CD4-positive, alpha-beta T cell (primary cell): ENCODE measurements at places on chromosomes 7 and 10. TPM values are rescaled to one million over a fixed set of nuclear protein-coding genes. Genes with fewer than 3 reads are reported as not detected.

DNA sequence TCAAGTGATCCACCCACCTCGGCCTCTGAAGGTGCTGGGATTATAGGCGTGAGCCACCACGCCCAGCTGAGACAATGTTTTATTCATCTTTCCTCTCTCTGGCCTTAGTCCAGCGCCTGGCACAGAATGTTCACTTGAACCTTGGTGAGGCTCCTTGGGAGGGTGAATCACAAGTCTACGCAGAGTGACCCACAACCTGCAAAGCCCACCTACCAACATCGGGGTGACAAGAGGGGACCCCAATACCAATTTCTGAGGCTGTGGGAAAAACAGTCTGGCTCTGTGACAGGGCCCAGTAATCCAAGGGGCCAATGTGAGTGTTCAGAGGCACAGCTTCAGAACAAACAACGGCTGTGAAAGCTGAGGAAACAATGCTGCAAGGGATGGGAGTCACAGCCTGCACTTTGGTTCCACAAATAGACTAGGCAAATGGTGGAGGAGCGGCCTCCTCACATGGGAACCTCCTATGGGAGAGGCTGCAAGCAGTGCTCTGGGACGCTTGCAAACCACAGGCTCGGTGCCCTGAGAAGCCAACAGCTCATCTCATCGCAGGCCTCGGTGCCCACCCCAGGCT lies 5.6 kb upstream of the MALSU1 start:
- no peak overlapping the region for H3K27ac ChIP-seq
- H3K27me3 ChIP-seq, result no peaks in the 10 kb centered on the region
- DNase-seq, result no peak
- no peaks in the 10 kb centered on the region for H3K36me3 ChIP-seq

The NEUROD6 gene
- not detected for total RNA-seq

The CACNB2 gene
- total RNA-seq, result not detected

GRCh38 chr10:29713450-29713849 lies 78.7 kb upstream of the SVIL start:
- no peaks in the 10 kb centered on the region for H3K27me3 ChIP-seq
- no peaks in the 10 kb centered on the region for H3K36me3 ChIP-seq
- H3K27ac ChIP-seq, result no peak overlapping the region
- H3K4me3 ChIP-seq, result no peak overlapping the region
- peaks cover 4% of the 10 kb centered on the region for H3K4me1 ChIP-seq

GRCh38 chr10:126930131-126930882 lies 25.1 kb downstream of the DOCK1 start:
- H3K36me3 ChIP-seq, result no peaks in the 10 kb centered on the region
- no peak for DNase-seq
- H3K4me1 ChIP-seq, result no peaks in the 10 kb centered on the region
- no peak overlapping the region for H3K4me3 ChIP-seq
- no peak overlapping the region for H3K27ac ChIP-seq
